ENCODE measurements at places on chromosomes 3 and 15. TPM values are rescaled to one million over a fixed set of nuclear protein-coding genes. Genes with fewer than 3 reads are reported as not detected.

Gene ERICH6
- total RNA-seq = 0.69 TPM

Gene SLC28A2
- total RNA-seq = not detected

Gene PIF1
- 8.6 TPM for total RNA-seq

Gene PRR20G
- not detected for total RNA-seq

Gene A4GNT
- not detected for total RNA-seq

Gene CPN2
- not detected for total RNA-seq

Gene NANOGP8
- 0.86 TPM for total RNA-seq

DNA sequence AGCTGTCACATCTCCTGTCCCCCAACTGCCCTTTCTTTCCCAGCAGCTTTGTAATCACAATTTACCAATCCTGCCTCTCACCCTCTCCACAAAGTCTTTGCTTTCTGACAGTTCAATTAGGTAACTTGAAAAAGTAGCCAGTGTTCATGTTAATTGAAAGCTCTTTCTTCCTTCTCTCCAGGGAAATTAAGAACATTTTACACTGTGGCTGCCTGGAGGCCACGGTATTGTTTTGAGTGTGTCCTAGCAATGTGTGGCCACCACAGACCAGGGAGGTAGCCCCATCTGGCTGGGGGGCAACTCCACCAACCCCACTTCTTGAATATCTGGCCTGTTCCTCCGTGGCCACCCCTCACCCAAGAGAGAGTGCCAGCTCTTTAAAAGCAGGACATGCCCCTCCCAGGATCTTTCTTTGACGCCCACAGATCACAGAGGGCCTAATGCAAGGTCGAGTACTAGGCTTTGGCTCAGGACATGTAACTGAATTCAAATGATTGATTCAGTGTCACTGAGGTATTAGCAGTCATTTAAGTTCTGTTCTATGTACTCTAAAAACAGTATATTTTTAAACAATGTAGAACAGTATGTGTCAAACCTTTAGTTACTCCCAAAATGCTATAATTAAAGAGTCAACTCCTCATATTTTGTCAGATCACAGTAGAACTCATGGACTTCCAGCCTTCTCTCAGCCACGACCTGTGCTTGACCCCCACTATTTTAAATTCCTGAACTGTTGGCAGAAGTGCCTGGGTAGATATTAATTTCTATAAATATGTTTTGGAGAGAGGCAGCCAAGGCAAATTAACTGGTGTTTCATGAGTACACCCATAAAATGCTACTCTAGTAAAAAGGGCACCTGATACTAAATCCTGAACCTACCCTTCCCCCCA lies 164.5 kb downstream of the TNIK start:
- H3K27ac ChIP-seq = no peak overlapping the region
- no peaks in the 10 kb centered on the region for H3K36me3 ChIP-seq
- no peak for DNase-seq
- peaks cover 7% of the 10 kb centered on the region for H3K4me1 ChIP-seq

GRCh38 chr15:94322141-94322540 lies 90.8 kb downstream of the MCTP2 start:
- H3K27me3 ChIP-seq = peaks cover 1% of the 10 kb centered on the region
- H3K36me3 ChIP-seq = no peaks in the 10 kb centered on the region
- H3K4me1 ChIP-seq = peaks cover 2% of the 10 kb centered on the region

DNA sequence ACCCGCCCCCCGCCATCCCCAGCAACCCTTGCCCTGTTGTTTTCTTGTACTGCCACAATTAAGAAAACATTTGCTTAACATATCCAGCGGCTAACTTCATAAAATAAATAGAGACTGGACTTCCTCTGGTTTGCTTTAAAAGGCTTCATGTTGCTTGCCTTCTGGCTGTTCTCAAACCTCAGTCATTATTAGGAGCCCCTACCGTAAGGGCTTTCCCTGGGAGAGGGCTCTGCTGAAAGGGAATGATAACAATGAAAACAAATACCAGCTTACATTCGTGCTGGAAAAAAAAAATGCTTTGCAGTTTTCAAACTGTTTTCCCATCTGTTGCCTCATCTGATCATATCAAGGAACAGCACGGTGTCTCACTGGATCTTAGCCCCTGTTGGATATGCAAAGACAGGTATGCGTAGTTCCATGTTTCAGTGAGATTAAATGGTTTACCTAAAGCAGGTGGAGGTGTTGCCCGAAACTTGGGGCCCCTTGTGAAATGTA lies 77.2 kb upstream of the VGLL4 start:
- no peaks in the 10 kb centered on the region for H3K36me3 ChIP-seq
- H3K4me3 ChIP-seq = peak overlapping the region; percentile 81

DNA sequence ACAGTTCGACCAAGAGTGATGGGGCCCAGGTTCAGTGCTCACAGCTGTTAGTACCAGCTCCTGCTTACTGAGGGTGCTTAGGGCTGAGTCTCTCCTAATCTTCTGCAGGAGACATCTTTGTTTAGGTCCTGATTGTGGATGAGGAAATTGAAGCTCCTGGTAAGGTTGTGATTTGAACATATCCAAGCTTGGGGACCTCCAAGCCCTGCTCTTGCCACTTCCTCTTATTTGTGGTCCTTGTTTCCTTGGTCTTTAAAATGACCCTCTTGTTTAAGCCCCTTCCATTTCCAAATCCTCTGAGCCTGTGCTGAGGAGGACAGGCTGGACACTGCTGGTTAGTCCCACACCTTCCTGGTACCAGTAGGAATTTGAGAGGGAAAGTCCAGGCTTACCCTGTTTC lies 87.0 kb downstream of the EEFSEC start:
- H3K4me1 ChIP-seq = peaks cover 24% of the 10 kb centered on the region
- no peak for DNase-seq
- H3K27me3 ChIP-seq = no peaks in the 10 kb centered on the region

GRCh38 chr15:87752250-87752951 lies 504.1 kb downstream of the NTRK3 start:
- no peak overlapping the region for H3K27ac ChIP-seq
- no peaks in the 10 kb centered on the region for H3K27me3 ChIP-seq
- no peak for DNase-seq
- H3K36me3 ChIP-seq = no peaks in the 10 kb centered on the region

- H3K4me1 ChIP-seq = peaks cover 40% of the 10 kb centered on the region
- DNase-seq = no peak
- no peak overlapping the region for H3K4me3 ChIP-seq
These were observed 275.5 kb upstream of the ROPN1 start for GRCh38 chr3:124267406-124267805.

GRCh38 chr15:80856809-80857377 lies 77.7 kb downstream of the CEMIP start:
- DNase-seq = no peak
- no peak overlapping the region for H3K4me3 ChIP-seq
- H3K4me1 ChIP-seq = no peaks in the 10 kb centered on the region
- H3K27ac ChIP-seq = no peak overlapping the region
- H3K27me3 ChIP-seq = peaks cover 5% of the 10 kb centered on the region

DNA sequence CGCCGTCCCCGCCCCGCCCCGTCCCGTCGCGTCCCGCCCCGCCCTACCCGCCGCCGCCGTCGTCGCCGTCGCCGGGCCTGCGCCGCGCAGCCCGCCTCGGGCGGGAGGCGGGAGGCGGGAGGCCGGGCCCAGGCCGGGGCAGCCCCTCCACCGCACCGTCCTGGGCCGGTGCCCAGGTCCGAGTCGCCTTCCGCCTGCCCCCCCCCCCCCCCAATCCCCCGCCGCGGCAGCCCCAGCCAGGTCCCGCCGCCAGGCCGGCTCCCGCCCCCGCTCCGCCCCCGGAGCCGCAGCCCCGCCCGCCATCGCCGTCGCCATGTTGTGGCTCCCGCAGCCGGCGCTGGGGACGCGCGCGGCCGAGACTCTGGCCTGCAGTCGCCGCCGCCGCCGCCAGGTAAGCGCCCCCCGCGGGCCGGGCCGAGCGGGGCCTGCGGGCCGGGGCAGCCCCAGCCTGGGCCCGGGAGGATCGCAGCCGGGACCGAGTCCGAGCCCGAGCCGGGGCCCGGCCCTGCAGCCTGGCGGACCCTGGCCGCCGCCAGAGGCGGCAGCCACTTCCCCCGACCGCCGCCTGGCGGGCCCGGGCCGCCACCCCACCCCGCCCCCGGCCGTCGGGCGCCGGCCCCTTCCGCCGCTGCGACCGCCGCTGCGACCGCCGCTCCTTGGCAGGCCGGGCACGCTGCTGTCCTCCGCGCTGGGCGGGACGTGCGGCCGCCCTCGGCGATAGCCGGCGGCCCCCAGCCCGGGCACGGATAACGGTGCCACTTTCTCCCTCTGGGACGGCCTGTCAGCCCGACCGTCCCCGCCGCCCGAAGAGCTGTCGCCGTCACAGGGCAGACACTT lies at the start of gene ZNF592:
Gene ZNF592 (plus strand): TSS at position 319 of the 837 bp plus-strand sequence. CDS start 34,084 bp downstream, outside the sequence.
- no peaks in the 10 kb centered on the region for H3K36me3 ChIP-seq
- peak; percentile 72 for DNase-seq
- peak within 1 kb of the TSS; percentile 99 for H3K27ac ChIP-seq
- peaks cover 13% of the 10 kb centered on the region for H3K27me3 ChIP-seq

DNA sequence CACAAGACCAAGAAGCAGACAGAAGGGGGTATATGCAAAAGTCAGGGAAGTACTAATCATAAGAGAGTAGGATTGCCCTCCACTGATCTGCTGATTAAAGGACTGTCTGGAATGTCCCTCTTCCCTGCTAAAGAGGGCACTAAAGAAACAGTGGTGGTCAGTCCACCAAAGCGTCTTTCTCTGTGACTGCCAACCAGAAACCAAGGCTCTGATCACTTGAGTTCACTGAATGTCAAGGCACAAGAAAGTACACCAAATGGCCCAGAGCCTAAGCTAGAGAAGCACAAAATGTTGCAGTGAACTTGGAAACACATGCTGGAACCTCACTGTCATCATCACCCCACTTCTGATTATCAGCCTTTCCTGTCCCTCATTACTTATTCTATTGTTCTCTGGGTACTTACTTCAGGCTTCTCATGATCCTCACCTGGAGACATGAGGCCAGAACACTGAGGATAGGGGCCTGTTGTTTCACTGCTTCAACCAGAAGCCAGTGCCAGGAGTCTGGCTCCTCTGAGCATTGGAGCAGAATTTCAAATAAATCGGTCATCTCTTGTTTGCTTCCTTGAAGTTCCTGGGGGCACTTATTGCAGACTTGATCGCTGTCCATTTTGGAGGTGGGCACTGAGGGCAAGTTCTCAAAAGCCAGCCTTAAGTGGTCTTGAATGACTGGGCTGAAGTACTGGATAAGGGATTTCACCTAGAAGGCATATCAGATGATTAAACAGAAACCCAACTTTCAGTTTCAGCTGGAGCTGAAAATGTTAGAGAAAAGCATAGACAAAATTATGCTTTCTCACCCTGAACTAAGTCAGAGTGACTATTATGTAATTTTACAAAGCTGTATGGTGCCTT lies 58.9 kb downstream of the EIF3J start:
- H3K27ac ChIP-seq = no peak overlapping the region
- H3K36me3 ChIP-seq = no peaks in the 10 kb centered on the region
- DNase-seq = no peak

DNA sequence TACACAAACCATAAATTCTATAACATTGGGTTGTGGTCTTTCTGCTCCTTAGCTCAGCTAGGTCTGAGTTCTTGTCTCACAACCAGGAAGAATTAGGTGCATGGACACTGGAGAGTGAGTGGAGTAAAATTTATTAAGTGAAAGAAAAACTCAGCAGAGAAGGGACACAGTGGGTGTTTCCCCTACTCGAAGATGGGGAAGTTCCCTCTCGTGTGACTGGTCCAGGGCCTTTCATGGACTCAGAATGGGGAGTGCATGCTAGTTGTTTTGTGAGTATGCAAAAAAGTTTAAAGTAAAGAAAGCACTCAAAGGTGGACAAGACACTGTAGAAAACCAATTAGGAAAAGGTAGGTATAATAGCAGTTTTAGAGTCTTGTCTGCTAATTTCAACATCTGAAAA lies 215.5 kb upstream of the RORA start:
- DNase-seq = no peak
- peaks cover 12% of the 10 kb centered on the region for H3K4me1 ChIP-seq
- peaks cover 19% of the 10 kb centered on the region for H3K36me3 ChIP-seq
- no peaks in the 10 kb centered on the region for H3K27me3 ChIP-seq

DNA sequence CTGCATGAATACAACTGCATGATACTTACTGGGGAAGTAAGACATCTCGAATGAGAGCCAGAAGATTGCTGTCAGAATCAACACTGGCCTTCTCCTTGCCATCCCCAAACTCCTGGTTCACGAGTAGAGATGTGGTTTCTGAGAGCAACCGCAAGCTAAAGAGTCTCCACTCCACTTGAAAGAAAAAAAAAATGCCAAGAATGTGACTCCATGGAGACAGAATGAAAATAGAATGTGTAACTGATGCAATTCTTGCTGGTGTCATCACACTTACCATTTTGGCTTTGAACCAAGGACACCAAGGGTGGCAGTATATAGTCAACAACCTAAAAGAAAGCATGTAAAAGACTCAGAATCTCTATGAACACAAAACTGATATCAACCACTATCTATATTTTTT lies 280.4 kb downstream of the ULK4 start:
- DNase-seq = no peak
- no peak overlapping the region for H3K27ac ChIP-seq
- no peak overlapping the region for H3K4me3 ChIP-seq
- H3K36me3 ChIP-seq = no peaks in the 10 kb centered on the region
